Aorta (tissue), 5 donors: ENCODE measurements at places on chromosomes 6 and 20.

GRCh38 chr6:90478789-90479602 lies 107.9 kb downstream of the MAP3K7 start:
- H3K4me1 ChIP-seq: no peaks in the 10 kb centered on the region
- H3K4me3 ChIP-seq: no peak overlapping the region
- no peak overlapping the region for H3K27ac ChIP-seq

GRCh38 chr6:166360243-166361076 lies 18.1 kb upstream of the SFT2D1 start:
- no peak overlapping the region for H3K27ac ChIP-seq
- no peak overlapping the region for H3K4me3 ChIP-seq
- no peaks in the 10 kb centered on the region for H3K27me3 ChIP-seq
- no peaks in the 10 kb centered on the region for H3K4me1 ChIP-seq
- no peak for DNase-seq

- H3K27ac ChIP-seq: no peak overlapping the region
- no peak overlapping the region for H3K4me3 ChIP-seq
- H3K36me3 ChIP-seq: no peaks in the 10 kb centered on the region
- H3K27me3 ChIP-seq: no peaks in the 10 kb centered on the region
- no peak for DNase-seq
Measured at GRCh38 chr6:149343501-149343900, 26.0 kb downstream of the TAB2 start.

- no peaks in the 10 kb centered on the region for H3K27me3 ChIP-seq
- DNase-seq: peak; percentile 95
- H3K27ac ChIP-seq: peak within 1 kb of the TSS; percentile 46
- H3K4me1 ChIP-seq: no peaks in the 10 kb centered on the region
- H3K36me3 ChIP-seq: no peaks in the 10 kb centered on the region
- H3K4me3 ChIP-seq: peak within 1 kb of the TSS; percentile 76
Measured at GRCh38 chr6:129709769-129710449, at the start of gene ARHGAP18. TSS of gene ARHGAP18 (minus strand) at chr6:129710177. CDS start at chr6:129710136, 41 bp downstream.

DNA sequence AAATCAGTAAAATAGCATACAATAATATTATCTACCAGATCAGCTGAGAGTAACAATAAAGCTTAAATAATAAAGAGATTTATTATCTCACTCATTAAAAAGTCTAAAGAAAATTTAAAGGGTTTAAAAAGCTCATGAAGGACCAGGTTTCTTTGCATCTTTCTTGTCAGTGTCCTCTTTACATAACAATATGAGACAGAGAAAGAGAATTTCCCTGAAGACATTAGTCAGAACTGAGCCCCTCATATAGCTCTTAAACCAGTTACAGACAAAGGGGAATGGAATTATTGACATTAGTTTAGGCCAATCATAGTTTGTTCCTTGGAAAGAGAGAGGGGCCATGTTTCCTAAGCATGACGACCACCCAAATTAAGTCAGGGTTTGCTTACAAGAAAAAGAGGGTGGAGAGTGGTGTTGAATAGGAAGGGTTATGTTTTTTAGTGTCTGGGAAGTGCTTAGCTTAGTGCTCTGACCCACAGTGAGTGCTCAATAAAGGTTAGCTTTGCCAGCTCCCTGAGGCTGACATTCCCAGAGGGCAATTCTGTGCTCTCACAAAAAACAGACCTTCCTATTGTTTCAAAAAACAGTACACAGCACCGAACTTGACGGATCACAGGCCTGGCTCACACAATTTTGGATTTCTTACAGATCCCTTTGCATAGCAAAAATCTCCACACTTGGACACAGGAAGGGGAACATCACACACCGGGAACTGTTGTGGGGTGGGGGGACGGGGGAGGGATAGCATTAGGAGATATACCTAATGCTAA lies 3.6 kb upstream of the PLCB1 start:
- no peaks in the 10 kb centered on the region for H3K4me1 ChIP-seq
- H3K4me3 ChIP-seq: no peak overlapping the region
- no peaks in the 10 kb centered on the region for H3K36me3 ChIP-seq
- H3K27me3 ChIP-seq: no peaks in the 10 kb centered on the region

DNA sequence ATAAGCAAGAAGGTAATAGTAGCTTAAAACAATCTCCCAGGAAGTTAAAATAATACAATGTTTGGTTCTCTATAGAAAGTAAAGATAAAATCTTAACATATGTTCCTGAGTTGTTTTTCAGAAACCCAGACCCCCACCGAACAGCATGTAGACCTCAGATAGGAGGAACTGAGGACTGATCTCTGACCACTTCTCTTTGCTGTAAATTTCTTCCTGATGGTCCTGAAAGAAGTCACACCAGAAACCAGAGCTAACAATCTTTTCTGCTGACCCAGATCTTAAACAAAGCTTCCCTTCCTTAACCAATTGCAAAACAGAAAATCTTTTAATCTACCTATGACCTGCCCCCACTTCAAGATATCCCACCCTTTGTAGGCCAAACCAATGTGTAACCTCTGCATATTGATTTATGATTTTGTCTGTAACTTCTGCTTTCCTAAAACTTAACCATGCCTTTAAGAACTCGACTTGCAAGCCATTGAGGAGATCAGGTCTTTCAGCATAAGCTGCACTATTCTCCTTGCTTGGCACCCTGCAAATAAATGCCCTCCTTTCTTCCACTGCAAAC lies 21.9 kb upstream of the BEND6 start:
- no peak overlapping the region for H3K27ac ChIP-seq
- no peak for DNase-seq
- no peak overlapping the region for H3K4me3 ChIP-seq
- H3K36me3 ChIP-seq: no peaks in the 10 kb centered on the region
- no peaks in the 10 kb centered on the region for H3K27me3 ChIP-seq
- no peaks in the 10 kb centered on the region for H3K4me1 ChIP-seq

GRCh38 chr20:58719971-58720371 lies 27.4 kb downstream of the NPEPL1 start:
- H3K36me3 ChIP-seq: no peaks in the 10 kb centered on the region
- DNase-seq: peak; percentile 29
- H3K27me3 ChIP-seq: no peaks in the 10 kb centered on the region
- H3K27ac ChIP-seq: no peak overlapping the region
- no peak overlapping the region for H3K4me3 ChIP-seq

DNA sequence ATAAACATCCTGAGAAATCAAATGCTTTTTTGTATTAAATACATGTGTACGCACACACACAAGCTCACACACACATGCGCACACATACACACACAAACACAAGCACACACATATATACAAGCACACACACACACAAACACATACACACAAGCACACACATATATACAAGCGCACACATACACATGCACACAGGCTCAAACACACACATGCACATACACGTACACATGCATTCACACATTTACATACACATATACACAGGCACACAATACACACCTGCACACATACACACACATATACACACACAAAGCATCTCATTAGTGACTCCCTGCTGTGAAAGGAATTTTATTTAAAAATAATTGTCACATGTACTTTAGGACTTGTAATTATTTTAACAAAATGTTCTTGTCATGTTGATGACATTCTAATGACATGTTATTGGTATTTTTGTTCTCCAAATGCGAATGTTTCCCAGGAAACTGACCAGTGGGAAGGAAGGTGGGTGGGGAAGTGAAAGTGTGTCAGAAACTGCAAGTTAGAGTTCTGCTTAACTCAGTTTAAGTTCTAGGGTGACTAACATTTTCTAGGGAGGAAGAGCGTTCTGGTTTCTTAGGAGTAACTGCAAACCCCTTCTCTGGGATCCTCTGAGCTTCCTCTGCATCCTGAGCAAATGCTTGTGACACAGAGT lies 113.9 kb upstream of the ZNF217 start:
- DNase-seq: no peak
- no peaks in the 10 kb centered on the region for H3K4me1 ChIP-seq
- H3K4me3 ChIP-seq: no peak overlapping the region
- no peaks in the 10 kb centered on the region for H3K27me3 ChIP-seq
- no peaks in the 10 kb centered on the region for H3K36me3 ChIP-seq

- peak within 1 kb of the TSS; percentile 87 for H3K4me3 ChIP-seq
- peak; percentile 65 for DNase-seq
- H3K36me3 ChIP-seq: peaks cover 3% of the 10 kb centered on the region
- peaks cover 3% of the 10 kb centered on the region for H3K4me1 ChIP-seq
- H3K27ac ChIP-seq: peak within 1 kb of the TSS; percentile 36
Measured at GRCh38 chr6:116511424-116512110, at the start of gene CALHM5. TSS of gene CALHM5 (plus strand) at chr6:116511639. CDS start at chr6:116511697, 58 bp downstream.

DNA sequence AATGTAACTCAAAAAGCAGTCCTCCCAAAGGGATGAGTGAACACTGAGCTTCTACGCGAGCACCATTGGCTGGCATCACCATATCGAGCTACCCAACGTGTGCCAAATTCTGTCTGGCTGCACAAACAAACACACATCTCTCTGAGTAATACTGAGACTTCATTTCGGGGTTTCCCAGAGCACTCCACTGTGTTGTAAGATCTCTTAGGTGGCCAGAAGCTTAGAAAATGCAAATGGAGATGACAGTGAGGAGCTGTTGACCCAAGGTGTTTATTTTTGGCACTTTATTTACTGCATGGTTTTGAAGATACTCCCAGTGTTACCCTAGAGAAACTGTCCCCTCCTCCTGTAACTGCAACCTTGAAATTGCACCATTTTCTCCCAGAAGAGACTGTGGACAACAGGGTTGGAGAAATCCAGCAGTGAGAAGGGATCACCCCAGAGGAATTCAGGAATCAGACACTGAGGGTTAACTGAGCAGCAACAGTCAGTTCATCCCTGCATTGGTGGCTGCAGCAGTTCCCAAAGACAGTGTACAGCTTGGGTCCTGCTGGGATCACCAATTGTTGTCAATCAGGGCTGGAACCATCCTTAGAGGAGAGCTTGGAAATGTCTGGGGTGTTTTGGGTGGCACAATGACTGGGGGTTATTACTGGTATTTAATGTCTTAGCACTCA lies 1.0 kb upstream of the RIPOR2 start:
- no peaks in the 10 kb centered on the region for H3K27me3 ChIP-seq
- H3K27ac ChIP-seq: no peak overlapping the region
- no peaks in the 10 kb centered on the region for H3K36me3 ChIP-seq
- H3K4me3 ChIP-seq: no peak overlapping the region

DNA sequence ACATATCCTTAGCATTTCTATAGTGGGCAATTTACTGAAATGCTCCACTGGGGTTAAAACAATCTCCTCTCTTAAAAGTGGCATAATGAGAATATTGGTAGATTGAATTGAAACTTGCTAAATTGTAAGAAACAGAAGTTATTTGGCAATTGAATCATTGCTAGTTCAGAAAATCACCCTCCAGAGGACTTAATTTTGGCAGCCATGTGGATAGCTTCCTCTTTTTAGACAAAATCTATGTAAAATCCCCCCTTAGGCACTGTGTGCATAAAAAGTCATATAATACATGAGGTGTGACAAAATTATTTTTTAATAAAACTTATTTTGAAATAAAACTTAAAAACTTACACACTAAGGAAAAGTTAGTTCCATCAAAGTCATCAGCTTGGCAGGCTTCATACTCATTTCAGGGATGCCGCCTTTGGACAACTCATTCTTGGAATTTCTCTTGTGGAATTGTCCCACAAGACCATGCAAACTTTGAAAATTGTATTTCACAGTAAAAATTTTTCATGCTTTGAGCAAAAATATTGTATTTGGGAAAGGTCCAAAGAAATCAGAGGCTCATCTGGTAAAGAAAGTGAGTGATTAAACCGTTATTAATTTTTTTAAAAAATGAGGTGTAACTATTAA lies 473.0 kb downstream of the BCKDHB start:
- no peak for DNase-seq
- H3K36me3 ChIP-seq: no peaks in the 10 kb centered on the region
- no peaks in the 10 kb centered on the region for H3K4me1 ChIP-seq
- H3K4me3 ChIP-seq: no peak overlapping the region
- H3K27me3 ChIP-seq: no peaks in the 10 kb centered on the region

DNA sequence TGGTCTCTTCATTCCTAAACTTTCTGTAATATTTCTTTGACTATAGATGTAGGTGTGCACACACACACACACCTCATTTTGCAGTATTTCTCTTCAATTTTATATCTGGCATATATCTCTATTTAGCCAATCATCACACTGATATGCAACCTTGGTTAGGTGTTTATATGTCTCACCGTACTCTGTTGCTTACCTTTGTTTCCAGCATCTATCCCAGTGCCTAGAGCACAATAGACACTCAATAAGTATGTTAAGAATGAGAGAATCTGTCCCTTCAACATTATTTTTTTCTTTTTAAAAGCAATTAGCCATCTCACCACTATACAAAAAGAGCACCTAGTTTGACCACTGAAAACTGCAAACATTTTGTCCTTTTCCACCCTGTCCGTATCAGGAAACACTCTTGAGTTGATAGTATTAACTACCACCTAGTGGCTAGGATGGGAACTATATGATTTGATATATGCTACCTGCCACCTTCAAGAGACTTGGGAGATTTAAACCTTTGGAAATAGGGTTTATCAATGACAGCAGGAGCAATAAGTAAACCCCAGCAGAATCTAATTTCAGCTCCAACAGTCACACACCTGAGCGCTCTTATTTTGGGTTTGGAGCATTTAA lies 48.7 kb upstream of the RSPO3 start:
- H3K36me3 ChIP-seq: no peaks in the 10 kb centered on the region
- H3K27ac ChIP-seq: no peak overlapping the region
- no peaks in the 10 kb centered on the region for H3K4me1 ChIP-seq
- no peak overlapping the region for H3K4me3 ChIP-seq

GRCh38 chr6:138787138-138787537 lies 8.7 kb upstream of the ECT2L start:
- no peak overlapping the region for H3K27ac ChIP-seq
- H3K4me1 ChIP-seq: no peaks in the 10 kb centered on the region
- no peaks in the 10 kb centered on the region for H3K27me3 ChIP-seq
- H3K4me3 ChIP-seq: no peak overlapping the region
- DNase-seq: no peak
- peaks cover 2% of the 10 kb centered on the region for H3K36me3 ChIP-seq

- H3K4me1 ChIP-seq: peaks cover 3% of the 10 kb centered on the region
- no peaks in the 10 kb centered on the region for H3K27me3 ChIP-seq
- H3K4me3 ChIP-seq: peak overlapping the region; percentile 66
- peaks cover 4% of the 10 kb centered on the region for H3K36me3 ChIP-seq
- H3K27ac ChIP-seq: no peak overlapping the region
Measured at GRCh38 chr20:46362921-46363867, 43.2 kb downstream of the ELMO2 start.

GRCh38 chr6:85390105-85390728 lies 59.7 kb upstream of the NT5E start:
- no peak overlapping the region for H3K4me3 ChIP-seq
- no peak overlapping the region for H3K27ac ChIP-seq
- H3K27me3 ChIP-seq: no peaks in the 10 kb centered on the region
- H3K36me3 ChIP-seq: no peaks in the 10 kb centered on the region
- no peaks in the 10 kb centered on the region for H3K4me1 ChIP-seq
- no peak for DNase-seq

- peak; percentile 48 for DNase-seq
- H3K4me1 ChIP-seq: no peaks in the 10 kb centered on the region
- H3K27me3 ChIP-seq: no peaks in the 10 kb centered on the region
- H3K27ac ChIP-seq: no peak overlapping the region
Measured at GRCh38 chr20:50582591-50583234, 72.5 kb downstream of the PTPN1 start.

- no peak overlapping the region for H3K4me3 ChIP-seq
- no peak for DNase-seq
- H3K4me1 ChIP-seq: peaks cover 1% of the 10 kb centered on the region
- H3K27ac ChIP-seq: no peak overlapping the region
Measured at GRCh38 chr6:83199173-83199862, 6.2 kb downstream of the RWDD2A start.
